Skeletal muscle tissue (tissue), 5 donors: ENCODE measurements at places on chromosomes 1 and 21. TPM values are rescaled to one million over a fixed set of nuclear protein-coding genes. Genes with fewer than 3 reads are reported as not detected.

Gene HES5
- 1.6 TPM for total RNA-seq

Gene SYPL2
- total RNA-seq: 38.6 TPM

Gene LMOD1
- total RNA-seq: 15.1 TPM

Gene GGPS1
- 15.1 TPM for total RNA-seq

Gene HAPLN2
- total RNA-seq: 0.52 TPM

Gene FCAMR
- not detected for total RNA-seq

Gene B3GALNT2
- total RNA-seq: 48.5 TPM

Gene CPT2
- 8.9 TPM for total RNA-seq

Gene WNT9A
- total RNA-seq: 2.1 TPM

Gene LCE3E
- not detected for total RNA-seq

Gene SMIM1
- total RNA-seq: 1.6 TPM

Gene KRTAP21-2
- total RNA-seq: not detected

Gene ADORA3
- total RNA-seq: 0.52 TPM

Gene FCRL4
- total RNA-seq: not detected

Gene TXNDC12
- total RNA-seq: 6.8 TPM

Gene RGS4
- 3.7 TPM for total RNA-seq

Gene OR2W3
- 2.1 TPM for total RNA-seq
